ENCODE measurements at places on chromosomes 4 and X.
A peak's percentile ranks its signal among the peaks of the same experiment; 100 is the strongest.

GRCh38 chr4:21376176-21376575 lies 572.4 kb downstream of the KCNIP4 start:
- no peak for DNase-seq

GRCh38 chr4:72896515-72896914 lies 173.0 kb downstream of the COX18 start:
- DNase-seq = no peak

DNA sequence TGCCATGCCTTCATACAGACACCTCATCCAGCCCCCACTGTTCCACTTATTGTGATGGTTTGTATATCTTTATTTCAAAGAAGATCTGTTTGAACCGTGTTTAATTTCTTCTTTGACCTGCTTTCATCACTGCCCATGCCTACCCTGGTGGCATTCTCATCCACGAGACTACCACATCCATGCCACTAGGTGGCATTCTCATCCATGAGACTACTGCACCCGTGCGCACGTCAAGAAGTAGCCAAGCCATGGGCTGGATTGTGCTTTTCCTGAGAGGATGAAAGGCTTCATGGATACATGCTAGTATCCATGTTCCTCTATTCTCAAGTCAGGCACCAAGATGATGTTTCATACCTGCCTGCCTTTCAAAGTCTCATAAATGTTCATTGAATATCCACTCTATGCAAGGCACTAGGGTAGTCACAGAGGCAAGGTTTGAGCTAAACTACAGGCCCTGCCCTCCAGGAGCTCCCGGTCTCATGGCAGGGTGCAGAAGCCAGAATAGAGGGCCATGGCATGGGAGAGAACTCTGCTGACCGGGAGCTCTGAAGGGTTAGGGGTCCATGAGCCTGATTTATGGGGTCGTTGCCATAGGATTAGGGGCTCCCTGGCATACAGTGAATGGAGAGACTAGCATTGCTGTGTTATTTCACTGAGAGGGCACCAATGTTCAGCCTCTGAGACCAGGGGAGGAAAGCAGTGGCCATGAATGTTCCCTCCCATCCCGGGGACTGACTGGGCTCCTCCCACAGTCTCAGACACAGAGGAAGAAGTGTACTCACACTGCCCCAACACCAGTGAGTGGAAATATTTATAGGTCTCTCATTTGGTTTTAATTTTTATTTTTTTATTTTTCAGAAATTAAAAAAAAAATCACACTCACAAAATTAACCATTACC lies 24.8 kb upstream of the EOLA2 start:
- peak; percentile 35 for DNase-seq

DNA sequence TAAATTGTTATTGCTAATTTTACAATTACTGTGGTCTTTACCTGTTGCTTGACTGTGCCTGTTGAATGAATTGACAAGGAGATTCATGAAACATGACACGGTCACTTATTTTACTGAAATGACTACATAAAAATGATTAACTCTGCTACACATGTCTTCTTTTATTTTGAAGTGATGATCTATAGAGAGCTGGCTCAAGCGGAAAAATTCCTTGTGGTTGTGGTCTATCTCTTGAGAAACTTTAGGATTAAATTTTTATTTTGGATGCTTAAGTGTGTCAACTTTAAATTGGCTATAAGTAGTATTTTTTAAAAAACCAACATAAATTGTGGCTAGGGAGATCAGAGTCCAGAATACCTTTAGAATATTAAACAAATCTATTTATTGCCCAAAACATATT lies 131.8 kb upstream of the PITX2 start:
- DNase-seq = no peak

DNA sequence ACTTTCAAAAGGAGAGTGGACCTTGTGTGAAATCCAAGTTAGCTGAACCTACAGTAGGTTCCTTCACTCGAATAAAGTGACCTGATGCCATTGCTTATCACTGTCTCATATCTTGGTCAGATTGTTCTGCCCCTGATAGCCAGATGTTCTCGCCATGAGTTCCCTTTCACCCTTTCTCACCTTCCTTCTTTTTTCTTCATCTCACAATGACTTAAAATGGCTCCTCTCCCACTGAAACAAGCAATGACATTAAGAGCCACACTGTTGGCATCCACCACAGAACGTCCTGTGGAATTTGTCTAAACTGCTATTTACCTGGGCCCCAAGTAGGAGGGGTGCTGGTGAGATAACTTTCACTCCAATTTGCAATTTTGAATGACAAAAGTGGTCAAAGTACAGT lies 227.6 kb upstream of the PPP1R2C start:
- DNase-seq = no peak

DNA sequence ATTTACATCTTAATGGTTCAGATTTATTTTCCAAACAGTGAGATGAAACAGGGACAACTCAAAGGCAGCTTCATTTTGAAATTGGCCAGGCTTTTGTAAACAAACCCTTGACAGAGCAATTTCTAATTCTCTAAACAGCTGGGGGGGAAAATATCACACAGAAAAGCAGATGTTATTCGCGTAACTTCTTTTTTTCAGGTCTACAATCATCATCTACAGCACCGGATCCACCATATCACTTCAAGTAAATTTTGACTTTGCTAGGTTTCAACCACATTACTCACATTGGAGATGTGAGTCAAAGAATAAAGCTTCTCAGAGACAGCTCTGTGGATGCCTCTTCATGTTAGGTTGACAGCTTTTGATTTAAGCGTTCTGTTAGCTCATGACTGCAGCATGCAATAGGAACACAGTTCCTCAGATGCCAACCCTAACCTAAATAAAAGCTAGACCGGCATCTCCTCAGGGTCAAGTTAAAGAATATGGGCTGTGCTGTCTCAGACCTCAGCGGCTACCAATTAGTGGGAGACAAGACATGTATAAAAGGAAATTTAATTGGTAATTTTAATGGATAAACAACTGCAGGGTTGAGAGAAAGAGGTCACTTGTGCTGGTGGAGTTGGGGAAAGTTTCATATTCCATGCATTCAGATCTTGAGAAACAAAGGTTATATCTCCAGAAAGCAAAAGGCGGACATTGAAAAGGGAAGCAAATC lies 26.8 kb downstream of the AMELX start:
- DNase-seq = no peak

GRCh38 chr4:42101446-42101975 lies 50.9 kb downstream of the BEND4 start:
- DNase-seq = no peak

- DNase-seq = no peak
Measured at GRCh38 chr4:177974461-177974860, 532.2 kb upstream of the AGA start.

All from psoas muscle (tissue), 8 donors.